ENCODE measurements at places on chromosomes 3 and 15. TPM values are rescaled to one million over a fixed set of nuclear protein-coding genes. Genes with fewer than 3 reads are reported as not detected.

The CGNL1 gene
- total RNA-seq, result 1.2 TPM

- no peaks in the 10 kb centered on the region for H3K36me3 ChIP-seq
- H3K4me3 ChIP-seq, result no peak overlapping the region
- no peak overlapping the region for H3K27ac ChIP-seq
- peaks cover 28% of the 10 kb centered on the region for H3K4me1 ChIP-seq
- H3K27me3 ChIP-seq, result no peaks in the 10 kb centered on the region
Observed at GRCh38 chr3:110753516-110753915, 318.1 kb upstream of the NECTIN3 start.

DNA sequence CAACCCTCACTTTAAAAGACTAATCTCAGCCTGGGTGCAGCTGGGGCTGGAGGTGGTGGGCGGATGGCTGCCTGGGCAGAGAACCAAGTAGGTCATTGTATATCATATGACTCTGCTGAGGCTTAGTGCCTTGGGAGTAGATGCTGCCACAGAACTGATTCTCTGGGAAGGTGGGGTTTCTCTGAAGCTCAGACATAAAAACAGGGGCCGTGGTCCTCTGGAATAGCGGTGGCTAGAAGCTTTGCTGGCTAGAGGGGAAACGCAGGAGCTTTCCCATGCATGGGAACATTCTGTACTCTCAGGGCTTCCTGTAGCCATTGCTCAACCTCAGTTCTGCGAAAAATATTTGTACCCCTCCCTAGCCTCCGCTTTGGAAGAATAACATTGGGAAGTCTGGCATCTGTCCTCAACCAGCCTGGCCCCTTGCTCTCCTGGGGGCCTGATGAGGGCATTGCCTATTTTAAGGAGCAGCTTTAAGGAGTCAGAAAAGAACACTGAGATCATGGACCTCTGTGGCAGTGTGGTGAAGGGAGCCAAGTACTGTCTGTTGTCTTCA, 14.7 kb downstream of the TIMP4 start:
- no peaks in the 10 kb centered on the region for H3K27me3 ChIP-seq
- H3K4me1 ChIP-seq, result no peaks in the 10 kb centered on the region
- no peak overlapping the region for H3K27ac ChIP-seq
- no peak for DNase-seq
- no peak overlapping the region for H3K4me3 ChIP-seq
- no peaks in the 10 kb centered on the region for H3K36me3 ChIP-seq

DNA sequence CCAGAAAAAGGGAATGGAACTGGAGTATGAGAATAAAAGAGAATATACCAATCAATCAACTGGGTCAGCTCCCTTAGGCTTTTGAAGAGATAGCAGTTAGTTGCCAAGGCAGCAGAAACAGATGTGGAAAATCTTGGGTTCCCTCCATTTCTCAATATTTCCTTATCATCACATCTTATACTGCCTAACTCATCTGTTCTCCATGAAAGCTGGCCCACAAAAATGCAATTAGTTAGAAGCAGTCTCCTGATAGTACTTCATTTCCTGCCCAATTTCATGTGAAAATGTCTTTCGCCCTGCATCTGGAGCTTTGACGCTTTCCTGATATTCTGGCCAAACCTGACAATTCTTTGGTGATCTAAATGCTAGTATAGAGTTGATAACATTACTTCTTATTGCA, 30.1 kb upstream of the SPTSSB start:
- H3K4me3 ChIP-seq, result no peak overlapping the region
- H3K27ac ChIP-seq, result no peak overlapping the region
- H3K27me3 ChIP-seq, result no peaks in the 10 kb centered on the region
- no peak for DNase-seq
- H3K4me1 ChIP-seq, result peaks cover 3% of the 10 kb centered on the region

The CHRNA5 gene
- 23.6 TPM for total RNA-seq

The ADAMTS9 gene
- 15.1 TPM for total RNA-seq
